Tibial artery (tissue), 4 donors: ENCODE measurements at places on chromosomes 3 and 15.

GRCh38 chr3:127677541-127678314, 5.0 kb downstream of the ABTB1 start:
- DNase-seq, result peak; percentile 17

DNA sequence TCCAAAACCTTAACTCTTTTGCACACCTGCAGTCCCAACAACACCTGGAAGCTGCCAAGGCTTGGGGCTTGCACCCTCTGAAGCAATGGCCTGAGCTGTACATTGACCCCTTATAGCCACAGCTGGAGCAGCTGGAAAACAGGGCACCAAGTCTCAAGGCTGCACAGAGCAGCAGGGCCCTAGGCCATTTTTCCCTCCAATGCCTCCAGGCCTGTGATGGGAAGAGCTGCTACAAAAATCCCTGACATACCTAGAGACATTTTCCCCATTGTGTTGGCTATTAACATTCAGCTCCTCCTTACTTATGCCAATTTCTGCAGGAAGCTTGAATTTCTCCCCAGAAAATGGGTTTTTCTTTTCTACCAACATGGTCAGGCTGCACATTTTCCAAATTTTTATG, 231.0 kb downstream of the ZMAT3 start:
- DNase-seq, result no peak

- no peak for DNase-seq
These were observed 231.1 kb upstream of the DPH6 start for GRCh38 chr15:35777061-35777460.

DNA sequence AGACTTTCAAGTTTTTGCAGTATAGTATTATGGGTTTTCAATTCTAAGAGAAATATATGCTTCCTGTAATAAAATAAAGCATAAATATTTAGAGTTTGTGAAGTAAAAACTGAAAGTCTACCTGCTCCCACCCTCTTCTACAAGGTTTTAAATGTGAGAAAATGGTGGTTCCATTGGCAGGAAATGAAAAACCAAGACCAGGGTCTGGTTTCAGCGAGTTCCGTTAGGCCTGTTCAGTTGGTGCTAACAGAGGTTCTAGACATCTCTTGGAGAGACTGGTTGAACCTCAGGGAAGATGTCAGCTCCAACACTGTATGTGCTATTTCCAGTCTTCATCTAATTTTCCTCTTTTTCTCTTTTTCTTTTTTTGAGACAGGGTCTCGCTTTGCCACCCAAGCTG, 11.8 kb upstream of the MYO1E start:
- DNase-seq, result no peak

GRCh38 chr3:168271932-168272331, 176.2 kb upstream of the GOLIM4 start:
- DNase-seq, result no peak

DNA sequence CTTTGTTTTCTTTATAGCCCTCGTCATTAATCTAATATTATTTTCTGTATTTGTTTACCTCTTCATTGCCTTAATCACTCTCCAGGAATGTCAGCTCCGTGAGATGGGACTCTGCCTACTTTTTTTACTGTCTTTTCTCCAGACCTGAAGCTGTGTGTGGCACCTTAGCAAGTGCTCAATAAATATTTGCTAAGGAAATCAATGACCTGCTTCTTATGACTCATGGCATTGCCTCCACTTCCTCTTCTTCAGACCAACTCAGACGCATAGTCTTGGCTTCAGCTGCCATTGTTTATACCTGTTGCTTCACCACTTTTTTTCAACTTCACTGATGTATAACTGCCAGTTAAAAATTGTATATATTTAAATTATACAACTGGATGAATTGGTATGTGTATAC, 218.5 kb upstream of the CMC1 start:
- DNase-seq, result no peak

- DNase-seq, result peak; percentile 91
These were observed 60.4 kb downstream of the SMAD3 start for GRCh38 chr15:67125589-67126502.

- no peak for DNase-seq
These were observed 4.9 kb downstream of the LIMD1 start for GRCh38 chr3:45599424-45599886.

DNA sequence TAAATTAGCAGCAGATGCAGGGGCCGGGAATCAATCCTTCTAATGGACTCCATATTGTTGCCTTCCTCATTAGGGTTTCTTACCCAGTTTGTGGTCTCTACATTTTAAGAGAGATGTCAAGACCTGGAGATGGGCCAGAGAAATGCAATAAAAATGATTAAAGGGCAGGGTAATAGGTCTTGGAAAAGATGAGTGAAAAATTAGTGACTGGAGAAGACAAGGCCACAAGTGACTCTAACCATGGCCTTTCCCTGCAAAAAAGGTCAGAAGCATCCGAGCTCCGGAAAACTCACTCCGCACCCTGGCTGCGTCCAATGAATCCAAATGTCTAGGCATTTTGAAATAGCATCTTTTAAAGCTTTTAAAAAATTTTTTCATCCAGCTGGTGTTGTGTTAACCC, 152.8 kb downstream of the ARRDC4 start:
- DNase-seq, result no peak
